Kidney (tissue), 22 donors: ENCODE measurements at places on chromosomes 5 and 9. TPM values are rescaled to one million over a fixed set of nuclear protein-coding genes. Genes with fewer than 3 reads are reported as not detected.

Gene FAM78A
- total RNA-seq: 6.1 TPM

Gene TMEM174
- total RNA-seq: 1.1 TPM

GRCh38 chr5:10018201-10019069, 231.3 kb downstream of the ATPSCKMT start:
- no peak overlapping the region for H3K4me3 ChIP-seq
- no peaks in the 10 kb centered on the region for H3K27me3 ChIP-seq
- H3K4me1 ChIP-seq: no peaks in the 10 kb centered on the region
- no peaks in the 10 kb centered on the region for H3K36me3 ChIP-seq

DNA sequence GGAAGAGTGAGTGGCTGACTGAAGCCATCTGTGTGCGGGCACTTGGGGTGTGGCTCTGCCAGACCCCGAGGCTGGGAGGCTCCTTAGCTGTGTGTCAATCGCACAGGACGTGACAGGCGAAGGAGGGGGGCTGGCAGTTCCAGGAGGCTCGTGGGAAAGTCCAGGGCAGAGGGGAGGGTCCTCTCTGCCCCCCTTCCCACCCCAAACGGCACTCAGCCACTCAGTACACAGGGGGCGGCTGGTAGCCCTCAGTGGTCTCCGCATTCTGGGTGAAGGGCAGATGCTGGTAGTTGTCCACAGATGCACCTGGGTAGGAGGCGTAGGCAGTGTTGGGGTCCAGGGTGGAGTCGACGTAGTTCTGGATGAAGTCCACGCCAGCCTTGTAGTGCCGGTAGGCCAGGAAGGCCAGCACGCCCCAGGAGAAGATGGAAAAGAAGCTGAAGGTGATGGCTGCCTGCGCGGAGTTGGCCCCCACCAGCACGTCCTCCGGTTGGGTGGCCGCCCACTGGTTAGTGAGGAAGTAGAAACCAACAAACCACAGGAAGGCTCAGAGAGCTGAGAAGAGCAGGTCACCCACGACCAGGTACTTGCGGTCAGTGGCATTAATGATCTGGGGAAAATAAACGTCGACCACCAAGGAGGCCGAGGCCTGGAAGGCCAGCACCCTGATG, 85.4 kb upstream of the CEP78 start:
- H3K4me1 ChIP-seq: no peaks in the 10 kb centered on the region
- no peak overlapping the region for H3K27ac ChIP-seq
- no peak overlapping the region for H3K4me3 ChIP-seq
- DNase-seq: no peak

Gene LAMC3
- total RNA-seq: 13.8 TPM

- no peaks in the 10 kb centered on the region for H3K27me3 ChIP-seq
- no peaks in the 10 kb centered on the region for H3K36me3 ChIP-seq
- no peak for DNase-seq
- no peak overlapping the region for H3K27ac ChIP-seq
- H3K4me3 ChIP-seq: no peak overlapping the region
These were observed 148.0 kb downstream of the FGF1 start for GRCh38 chr5:142537938-142538337.

- no peaks in the 10 kb centered on the region for H3K36me3 ChIP-seq
- no peak for DNase-seq
- H3K27ac ChIP-seq: no peak overlapping the region
These were observed 33.3 kb downstream of the RASEF start for GRCh38 chr9:83029531-83030137.

DNA sequence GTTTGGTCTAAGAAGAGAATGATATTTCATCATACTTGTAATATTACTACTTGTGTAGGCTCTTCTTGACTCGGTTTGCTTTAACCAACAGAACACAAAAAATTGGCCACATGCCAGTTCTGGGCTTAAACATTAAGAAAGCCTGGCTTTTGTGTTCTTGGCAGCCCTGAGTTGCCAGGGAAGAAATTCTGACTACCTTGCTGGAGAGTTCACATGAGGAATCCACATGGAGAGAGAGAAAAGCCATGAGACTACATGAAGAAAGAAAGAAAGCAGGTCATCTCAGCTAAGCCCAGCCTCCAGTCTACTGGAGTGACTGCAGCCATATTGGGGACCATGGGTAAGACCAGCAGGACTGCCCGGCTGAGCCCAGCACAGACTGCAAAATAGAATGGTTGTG, 524.8 kb downstream of the RAB3C start:
- DNase-seq: no peak
- H3K36me3 ChIP-seq: no peaks in the 10 kb centered on the region
- no peaks in the 10 kb centered on the region for H3K27me3 ChIP-seq
- H3K4me1 ChIP-seq: no peaks in the 10 kb centered on the region
- H3K4me3 ChIP-seq: no peak overlapping the region

Gene PCDHGA11
- 3.6 TPM for total RNA-seq

- no peak for DNase-seq
- H3K4me3 ChIP-seq: no peak overlapping the region
- no peaks in the 10 kb centered on the region for H3K4me1 ChIP-seq
- H3K27me3 ChIP-seq: no peaks in the 10 kb centered on the region
These were observed 50.6 kb downstream of the PTPN3 start for GRCh38 chr9:109447329-109448076.

DNA sequence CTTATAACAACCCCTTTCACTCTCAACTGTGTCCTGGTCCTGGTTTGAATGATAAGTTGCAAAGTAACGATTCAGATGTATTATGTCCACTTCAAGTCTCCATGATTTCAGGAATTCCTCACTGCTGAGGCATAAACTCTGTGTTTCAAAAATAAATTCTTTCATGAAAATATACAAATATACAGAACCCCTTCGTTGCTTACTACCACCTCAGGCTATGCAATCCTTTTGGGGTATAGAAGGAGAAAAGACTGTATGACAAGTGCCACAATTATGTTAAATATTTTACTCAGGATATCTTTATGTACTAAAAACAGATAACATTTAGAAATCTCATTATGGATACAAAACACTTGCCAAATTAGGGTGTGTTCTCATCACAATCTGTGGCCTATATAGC, 190.7 kb downstream of the KCTD16 start:
- H3K4me1 ChIP-seq: no peaks in the 10 kb centered on the region
- no peak overlapping the region for H3K4me3 ChIP-seq
- no peak for DNase-seq
- no peaks in the 10 kb centered on the region for H3K36me3 ChIP-seq

Gene MAST4
- total RNA-seq: 31.4 TPM

- no peak overlapping the region for H3K4me3 ChIP-seq
- no peak overlapping the region for H3K27ac ChIP-seq
- no peaks in the 10 kb centered on the region for H3K27me3 ChIP-seq
- no peaks in the 10 kb centered on the region for H3K36me3 ChIP-seq
- DNase-seq: no peak
These were observed 51.8 kb downstream of the BASP1 start for GRCh38 chr5:17269201-17269600.

DNA sequence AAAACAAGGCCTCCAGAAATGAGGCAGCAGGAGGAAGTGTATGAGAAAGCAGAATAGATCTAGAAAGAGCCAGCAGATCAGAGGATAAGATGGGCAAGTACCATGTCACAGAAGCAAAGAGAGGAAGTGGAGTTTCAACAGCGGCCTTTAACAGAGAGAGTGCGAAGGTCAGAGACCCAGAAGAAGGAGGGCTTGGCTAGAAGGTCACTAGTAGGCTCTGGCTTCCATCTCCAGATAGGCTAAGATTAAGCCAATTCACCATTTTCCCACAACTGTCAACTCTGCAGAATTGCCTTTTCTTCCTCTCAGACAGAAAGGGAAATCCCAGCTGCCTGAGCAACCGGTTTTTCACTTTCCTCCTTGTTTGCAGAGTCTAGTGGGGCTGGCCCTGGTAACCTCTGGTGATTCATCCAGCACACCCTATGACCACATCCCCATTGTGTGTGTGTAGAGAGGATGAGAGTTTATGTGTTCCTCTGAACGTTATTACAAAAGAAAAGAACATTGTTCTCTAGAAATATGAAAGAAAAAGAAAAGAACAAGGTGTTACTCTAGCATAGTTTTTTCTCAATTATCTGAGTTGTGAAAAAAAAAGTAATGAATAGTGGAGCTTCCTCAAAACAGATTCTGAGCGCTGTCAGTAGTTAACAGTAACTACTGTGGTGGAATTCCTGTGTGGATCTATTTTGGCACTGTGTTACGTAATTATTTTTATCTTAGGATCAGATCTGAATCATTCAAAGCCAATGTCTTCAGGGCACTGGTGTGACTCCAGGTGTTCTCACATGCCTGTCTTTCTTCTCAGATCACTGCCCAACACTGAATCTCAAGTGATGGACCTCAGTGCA, 220.4 kb downstream of the ARRDC3 start:
- peaks cover 6% of the 10 kb centered on the region for H3K4me1 ChIP-seq
- no peaks in the 10 kb centered on the region for H3K36me3 ChIP-seq
- DNase-seq: no peak
- no peaks in the 10 kb centered on the region for H3K27me3 ChIP-seq
- H3K4me3 ChIP-seq: no peak overlapping the region

- no peaks in the 10 kb centered on the region for H3K36me3 ChIP-seq
- no peak overlapping the region for H3K4me3 ChIP-seq
- H3K27me3 ChIP-seq: no peaks in the 10 kb centered on the region
- no peak overlapping the region for H3K27ac ChIP-seq
- H3K4me1 ChIP-seq: no peaks in the 10 kb centered on the region
These were observed 19.7 kb upstream of the SLC25A48 start for GRCh38 chr5:135814812-135815211.

Gene WASHC1
- 24.0 TPM for total RNA-seq

Gene CDKN2A
- total RNA-seq: 4.1 TPM

Gene ANP32B
- total RNA-seq: 101 TPM

Gene CDH6
- 196 TPM for total RNA-seq

DNA sequence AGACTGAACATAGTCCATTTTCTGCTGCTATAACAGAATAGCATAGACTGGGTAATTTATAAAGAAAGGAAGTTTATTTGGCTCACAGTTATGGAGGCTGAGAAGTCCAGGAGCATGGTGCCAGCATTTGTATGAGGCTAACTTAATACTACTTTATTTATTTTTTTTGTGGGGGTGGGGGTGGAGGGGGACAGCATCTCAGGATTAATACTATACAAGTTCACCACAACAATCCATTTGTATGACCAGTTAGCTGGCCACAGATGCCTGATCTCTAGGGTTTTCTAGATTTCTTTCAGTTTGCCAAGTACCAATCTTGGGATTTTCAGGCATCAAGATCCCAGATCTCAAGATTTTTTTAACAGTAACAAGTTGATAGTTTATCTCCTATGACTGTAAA, 20.3 kb downstream of the ANGPTL2 start:
- no peak overlapping the region for H3K27ac ChIP-seq
- DNase-seq: no peak
- H3K4me1 ChIP-seq: no peaks in the 10 kb centered on the region
- H3K4me3 ChIP-seq: no peak overlapping the region
- no peaks in the 10 kb centered on the region for H3K36me3 ChIP-seq

DNA sequence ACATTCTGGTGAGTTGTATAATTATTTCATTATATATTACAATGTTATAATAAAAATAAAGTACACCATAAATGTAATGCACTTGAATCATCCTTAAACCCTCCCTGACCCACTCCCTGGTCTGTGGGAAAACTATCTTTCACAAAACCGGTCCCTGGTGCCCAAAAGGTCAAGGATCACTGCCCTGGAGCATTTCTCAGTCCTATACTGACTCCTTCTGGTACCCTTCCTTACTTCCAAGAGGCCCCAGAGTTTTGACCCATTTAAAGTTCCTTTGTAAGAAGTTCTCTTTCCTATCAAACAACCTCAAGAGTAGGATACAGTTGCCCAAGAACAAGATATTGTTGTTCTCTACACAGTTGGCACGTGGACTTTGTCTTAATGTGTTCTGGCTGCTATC, 88.9 kb upstream of the TRPM3 start:
- no peaks in the 10 kb centered on the region for H3K27me3 ChIP-seq
- no peak for DNase-seq
- H3K4me1 ChIP-seq: no peaks in the 10 kb centered on the region
- H3K27ac ChIP-seq: no peak overlapping the region
- H3K4me3 ChIP-seq: no peak overlapping the region
- no peaks in the 10 kb centered on the region for H3K36me3 ChIP-seq

Gene GLDC
- 60.1 TPM for total RNA-seq

Gene KCTD16
- total RNA-seq: 2.5 TPM

DNA sequence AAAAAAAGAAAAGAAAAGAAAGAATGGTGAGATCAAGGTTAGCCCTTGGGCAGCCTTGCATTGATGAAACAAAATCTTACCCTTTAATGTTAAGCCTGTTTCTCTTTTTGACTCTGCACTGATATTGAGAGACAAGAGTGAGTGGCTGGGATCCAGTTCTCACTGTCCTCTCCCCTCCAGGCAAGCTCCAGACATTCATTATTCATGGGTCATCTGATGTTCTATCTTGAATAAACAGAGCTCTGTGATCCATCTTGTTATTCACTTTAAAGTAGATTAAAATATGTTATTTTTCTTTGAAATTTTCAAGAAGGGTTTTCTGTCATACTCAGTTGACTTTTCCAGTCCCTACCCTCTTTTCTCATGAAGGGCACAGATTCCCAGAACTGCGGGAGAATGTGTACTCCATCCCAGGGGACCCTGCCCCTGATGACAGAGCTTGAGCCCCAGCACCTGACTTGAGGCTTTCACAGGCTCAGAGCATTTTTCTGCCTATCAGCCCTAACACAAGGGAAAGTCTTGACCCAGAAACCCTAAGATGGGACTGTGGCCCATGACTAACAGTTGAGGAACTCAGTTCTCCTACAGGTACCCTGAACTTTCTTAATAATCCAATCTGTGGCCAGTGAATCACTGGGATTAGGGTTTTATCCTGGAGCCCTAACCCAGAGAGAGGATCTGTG, 24.1 kb downstream of the ACTL7B start:
- H3K36me3 ChIP-seq: no peaks in the 10 kb centered on the region
- no peak overlapping the region for H3K27ac ChIP-seq
- H3K27me3 ChIP-seq: no peaks in the 10 kb centered on the region
- no peak overlapping the region for H3K4me3 ChIP-seq
- H3K4me1 ChIP-seq: no peaks in the 10 kb centered on the region

GRCh38 chr9:21813575-21814473, 11.4 kb downstream of the MTAP start:
- no peak overlapping the region for H3K4me3 ChIP-seq
- H3K36me3 ChIP-seq: peaks cover 5% of the 10 kb centered on the region
- H3K4me1 ChIP-seq: no peaks in the 10 kb centered on the region
- DNase-seq: peak; percentile 88
- no peak overlapping the region for H3K27ac ChIP-seq

- no peaks in the 10 kb centered on the region for H3K36me3 ChIP-seq
- DNase-seq: no peak
These were observed 83.8 kb downstream of the CAVIN4 start for GRCh38 chr9:100661668-100662067.

- H3K27ac ChIP-seq: no peak overlapping the region
- DNase-seq: peak; percentile 13
- no peaks in the 10 kb centered on the region for H3K4me1 ChIP-seq
- H3K27me3 ChIP-seq: no peaks in the 10 kb centered on the region
- H3K4me3 ChIP-seq: no peak overlapping the region
These were observed 38.3 kb upstream of the ZFYVE16 start for GRCh38 chr5:80369521-80369920.
